Ascending aorta (tissue), 2 donors: ENCODE measurements at places on chromosomes 3 and 15.

- peak overlapping the region; percentile 47 for H3K27ac ChIP-seq
- H3K4me3 ChIP-seq, result no peak overlapping the region
- no peak for DNase-seq
- no peaks in the 10 kb centered on the region for H3K27me3 ChIP-seq
- no peaks in the 10 kb centered on the region for H3K4me1 ChIP-seq
- H3K36me3 ChIP-seq, result peaks cover 5% of the 10 kb centered on the region
These were observed 107.8 kb downstream of the MBNL1 start for GRCh38 chr3:152376351-152377183.

GRCh38 chr15:79436037-79436780, 4.1 kb downstream of the MINAR1 start:
- H3K4me3 ChIP-seq, result no peak overlapping the region
- H3K4me1 ChIP-seq, result peaks cover 6% of the 10 kb centered on the region
- H3K36me3 ChIP-seq, result no peaks in the 10 kb centered on the region
- no peak for DNase-seq

- no peak overlapping the region for H3K4me3 ChIP-seq
- no peak overlapping the region for H3K27ac ChIP-seq
- no peaks in the 10 kb centered on the region for H3K4me1 ChIP-seq
- no peaks in the 10 kb centered on the region for H3K36me3 ChIP-seq
These were observed 267.6 kb upstream of the DPH6 start for GRCh38 chr15:35813573-35813972.

GRCh38 chr3:47802734-47803479, at the start of gene DHX30:
Gene DHX30 (plus strand): TSS chr3:47803138. CDS start chr3:47810684, 7,546 bp downstream.
- DNase-seq, result peak; percentile 93
- peaks cover 20% of the 10 kb centered on the region for H3K4me1 ChIP-seq
- peak within 1 kb of the TSS; percentile 99 for H3K27ac ChIP-seq

GRCh38 chr15:60815321-60815720, 336.4 kb upstream of the ICE2 start:
- no peak overlapping the region for H3K4me3 ChIP-seq
- no peaks in the 10 kb centered on the region for H3K36me3 ChIP-seq
- DNase-seq, result no peak
- no peaks in the 10 kb centered on the region for H3K27me3 ChIP-seq
- no peak overlapping the region for H3K27ac ChIP-seq

DNA sequence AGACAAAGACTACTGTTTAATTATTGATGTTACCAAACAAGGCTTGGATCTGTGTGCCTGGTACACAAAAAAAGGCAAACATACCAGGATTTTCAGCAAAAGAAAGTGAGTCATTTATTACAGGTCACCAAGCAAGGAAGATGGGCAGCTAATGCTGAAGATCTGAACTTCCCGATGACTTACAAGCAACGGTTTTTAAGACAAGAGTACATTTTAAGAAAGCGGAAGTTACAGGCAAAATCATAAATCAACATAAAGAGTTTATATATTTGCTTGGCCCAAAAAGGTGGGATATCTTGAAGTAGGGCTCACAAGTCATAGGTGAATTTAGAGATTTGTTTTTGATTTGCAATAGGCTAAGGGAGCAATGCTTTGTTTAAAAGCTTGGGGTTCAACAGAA, 125.4 kb upstream of the SPATA16 start:
- no peaks in the 10 kb centered on the region for H3K27me3 ChIP-seq
- no peak overlapping the region for H3K4me3 ChIP-seq
- no peak for DNase-seq
- H3K27ac ChIP-seq, result no peak overlapping the region

DNA sequence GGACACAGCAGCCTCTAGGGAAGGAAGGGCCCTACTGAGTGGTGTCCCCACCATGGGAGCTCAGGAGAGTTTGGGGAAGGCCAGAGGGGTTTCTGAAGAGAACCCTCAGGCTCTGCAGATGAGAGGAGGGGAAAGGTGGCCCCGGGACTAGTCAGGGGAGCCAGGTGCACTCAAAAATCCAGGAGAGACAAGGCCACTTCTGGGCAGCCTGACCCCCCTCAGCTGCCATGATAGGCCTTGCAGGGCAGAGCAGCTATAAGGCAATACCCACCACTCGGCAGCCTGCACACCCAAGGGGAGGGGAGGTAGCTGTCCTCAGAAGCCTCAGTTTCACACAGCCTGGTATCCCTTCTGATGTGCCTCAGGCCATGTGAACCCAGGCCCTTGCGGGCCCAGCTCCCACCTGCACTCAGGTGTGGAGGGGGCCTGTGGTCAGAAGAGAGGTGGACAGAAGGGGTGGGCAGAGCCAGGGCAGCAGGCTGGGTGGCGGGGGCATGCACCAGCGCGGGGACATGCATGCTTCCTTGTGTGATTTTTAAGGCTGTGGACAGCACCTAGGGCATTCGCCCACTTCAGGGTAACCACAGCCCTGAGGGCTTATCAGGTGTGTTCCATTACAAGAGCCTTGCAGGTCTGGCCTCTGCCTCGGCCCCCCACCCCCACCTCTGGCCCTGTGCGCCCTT, 34.6 kb downstream of the SRPRB start:
- H3K36me3 ChIP-seq, result peaks cover 3% of the 10 kb centered on the region
- no peaks in the 10 kb centered on the region for H3K4me1 ChIP-seq
- H3K27me3 ChIP-seq, result no peaks in the 10 kb centered on the region
- H3K27ac ChIP-seq, result no peak overlapping the region
- H3K4me3 ChIP-seq, result no peak overlapping the region
- peak; percentile 46 for DNase-seq

DNA sequence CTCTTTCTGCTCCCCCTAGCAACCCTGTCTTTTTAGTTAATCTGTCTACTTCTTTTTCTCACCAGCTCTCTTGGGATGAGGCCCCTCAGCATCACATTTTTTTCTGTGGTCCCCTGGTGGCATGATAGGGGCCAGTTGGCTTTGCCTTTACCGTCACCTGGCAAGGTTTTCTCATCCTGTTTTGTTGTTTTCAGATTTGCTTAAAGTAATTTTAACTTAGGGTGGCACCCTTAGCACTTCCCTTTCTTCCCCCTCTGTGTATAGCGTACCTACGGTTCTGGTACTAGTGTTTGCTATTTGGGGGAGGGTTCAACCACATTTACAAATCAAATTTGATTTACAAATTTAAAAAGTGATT, 35.6 kb downstream of the PDCD6IP start:
- H3K27ac ChIP-seq, result no peak overlapping the region
- no peak for DNase-seq
- H3K36me3 ChIP-seq, result peaks cover 43% of the 10 kb centered on the region
- no peak overlapping the region for H3K4me3 ChIP-seq
- no peaks in the 10 kb centered on the region for H3K27me3 ChIP-seq

DNA sequence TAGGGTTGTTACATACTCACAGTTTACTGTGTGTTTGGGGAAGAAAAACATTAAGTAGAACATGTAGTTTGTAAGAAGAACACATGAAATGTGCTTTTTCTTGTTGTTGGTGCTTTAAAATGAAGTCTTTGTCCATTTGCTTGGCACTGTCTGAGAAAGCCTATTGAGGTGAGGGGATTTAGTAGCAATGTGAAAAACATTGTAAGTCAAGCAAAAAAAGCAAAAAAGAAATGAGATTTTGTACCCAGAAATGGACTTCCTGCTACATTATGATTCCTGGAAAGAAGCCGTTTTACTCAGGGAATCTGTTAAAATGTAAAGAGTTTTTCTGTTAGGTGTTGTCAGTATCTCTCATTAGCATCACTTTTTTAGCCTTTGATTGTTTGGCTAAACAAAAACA, 59.9 kb downstream of the KAT2B start:
- no peaks in the 10 kb centered on the region for H3K36me3 ChIP-seq
- no peak overlapping the region for H3K4me3 ChIP-seq
- no peak for DNase-seq

DNA sequence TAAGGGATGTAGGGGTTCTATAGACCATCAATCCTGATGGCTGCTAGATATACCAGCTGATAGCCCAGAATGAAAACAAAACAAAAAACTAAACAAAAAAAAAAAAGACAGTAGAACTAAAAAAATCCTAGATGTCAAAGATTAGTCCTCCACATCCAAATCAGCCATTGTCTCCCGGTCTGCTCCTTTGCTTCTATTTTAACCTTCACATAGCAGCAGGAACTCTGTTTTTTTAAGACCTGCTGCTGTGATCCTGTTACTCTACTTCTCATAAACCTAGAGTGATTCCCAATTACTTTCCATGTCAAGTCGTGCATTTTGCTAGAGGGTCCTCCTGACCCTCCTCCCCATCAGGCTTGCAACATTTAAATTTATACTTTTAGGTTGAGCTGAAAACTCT, 2.5 kb downstream of the IFT122 start:
- H3K4me1 ChIP-seq, result peaks cover 30% of the 10 kb centered on the region
- H3K36me3 ChIP-seq, result peaks cover 2% of the 10 kb centered on the region
- H3K27ac ChIP-seq, result peak overlapping the region; percentile 85
- H3K4me3 ChIP-seq, result no peak overlapping the region
- H3K27me3 ChIP-seq, result no peaks in the 10 kb centered on the region
- DNase-seq, result no peak

DNA sequence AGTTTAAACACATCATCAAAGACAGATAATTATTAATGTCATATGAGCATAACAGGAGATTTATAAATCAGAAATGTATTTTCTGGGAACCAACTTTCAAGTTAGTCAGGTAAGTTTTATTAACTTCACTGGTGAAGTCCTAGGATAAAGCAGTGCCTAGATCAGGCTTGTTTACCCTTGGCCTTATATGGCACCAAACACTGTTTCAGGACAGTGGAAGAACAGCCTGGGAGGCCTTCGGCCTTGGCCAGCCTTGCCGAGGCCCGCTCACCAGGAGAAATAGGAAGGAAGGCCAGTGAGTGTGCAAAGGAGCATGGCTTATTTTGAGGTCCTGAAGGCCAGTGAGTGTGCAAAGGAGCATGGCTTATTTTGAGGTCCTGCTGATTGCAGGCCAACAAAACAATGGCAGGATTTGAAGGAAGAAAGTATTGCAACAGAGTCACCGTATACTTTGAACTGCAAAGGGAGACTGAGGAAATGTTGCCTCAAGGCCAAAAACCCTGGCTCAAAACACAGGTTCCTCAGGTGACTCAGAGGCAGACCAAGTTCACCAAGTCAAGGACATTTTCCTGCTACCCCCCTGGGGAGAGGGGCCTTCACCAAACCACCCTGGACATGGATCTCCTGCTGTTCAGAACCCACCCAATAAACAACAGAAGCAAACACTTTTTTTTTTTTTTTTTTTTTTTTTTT, 174.3 kb downstream of the TP63 start:
- H3K4me1 ChIP-seq, result no peaks in the 10 kb centered on the region
- no peaks in the 10 kb centered on the region for H3K27me3 ChIP-seq
- no peak overlapping the region for H3K4me3 ChIP-seq
- no peaks in the 10 kb centered on the region for H3K36me3 ChIP-seq
- no peak for DNase-seq

GRCh38 chr3:143363949-143364348, 244.4 kb downstream of the CHST2 start:
- no peak overlapping the region for H3K27ac ChIP-seq
- no peak for DNase-seq
- H3K36me3 ChIP-seq, result peaks cover 3% of the 10 kb centered on the region
- H3K27me3 ChIP-seq, result no peaks in the 10 kb centered on the region
- no peak overlapping the region for H3K4me3 ChIP-seq

GRCh38 chr15:68372291-68372811, 59.6 kb downstream of the ITGA11 start:
- H3K27ac ChIP-seq, result peak overlapping the region; percentile 96
- H3K4me3 ChIP-seq, result no peak overlapping the region
- peaks cover 33% of the 10 kb centered on the region for H3K36me3 ChIP-seq
- H3K27me3 ChIP-seq, result no peaks in the 10 kb centered on the region
- DNase-seq, result no peak

DNA sequence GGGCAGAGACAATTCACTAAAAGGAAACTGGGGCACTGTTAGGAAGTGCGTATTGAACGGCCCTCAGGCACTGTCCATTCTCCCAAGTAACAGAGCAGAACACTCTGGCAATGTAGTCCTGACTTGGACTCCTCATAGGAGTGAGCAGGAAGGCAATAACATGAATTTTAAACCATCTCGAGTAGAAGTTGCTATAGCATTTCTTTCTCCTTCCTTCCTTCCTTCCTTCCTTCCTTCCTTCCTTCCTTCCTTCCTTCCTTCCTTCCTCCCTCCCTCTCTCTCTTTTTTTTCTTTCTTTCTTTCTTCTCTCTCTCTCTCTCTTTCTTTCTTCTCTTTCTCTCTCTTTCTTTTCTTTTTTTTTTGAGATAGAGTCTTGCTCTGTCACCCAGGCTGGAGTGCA, 46.4 kb upstream of the TRA2B start:
- peaks cover 38% of the 10 kb centered on the region for H3K4me1 ChIP-seq
- H3K27me3 ChIP-seq, result no peaks in the 10 kb centered on the region
- H3K27ac ChIP-seq, result peak overlapping the region; percentile 19
- peak overlapping the region; percentile 33 for H3K4me3 ChIP-seq
- H3K36me3 ChIP-seq, result no peaks in the 10 kb centered on the region

- DNase-seq, result no peak
- H3K27me3 ChIP-seq, result no peaks in the 10 kb centered on the region
- H3K36me3 ChIP-seq, result no peaks in the 10 kb centered on the region
- no peak overlapping the region for H3K27ac ChIP-seq
These were observed 17.1 kb upstream of the EHHADH start for GRCh38 chr3:185270956-185271332.

DNA sequence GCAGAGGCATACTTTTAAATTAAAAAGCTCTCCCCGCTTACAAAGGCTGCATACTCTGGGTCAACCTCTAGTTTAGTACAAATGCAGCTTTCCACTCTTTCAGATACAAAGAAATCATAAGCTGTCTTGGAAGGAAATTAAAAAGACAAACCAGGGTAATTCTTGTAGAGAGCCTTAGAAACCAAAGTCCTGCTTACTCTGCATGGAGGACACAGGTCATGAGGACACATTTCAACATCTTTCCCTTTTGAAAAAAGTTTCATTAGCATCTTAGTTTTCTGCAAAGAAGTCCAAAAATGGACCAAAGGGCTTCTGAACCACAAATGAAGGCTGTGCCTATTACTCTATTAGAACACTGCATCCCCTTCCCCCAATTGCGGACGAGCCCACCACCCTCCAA, 50.5 kb upstream of the WNT5A start:
- no peak for DNase-seq
- H3K4me3 ChIP-seq, result no peak overlapping the region
- no peak overlapping the region for H3K27ac ChIP-seq
- H3K36me3 ChIP-seq, result no peaks in the 10 kb centered on the region
- H3K4me1 ChIP-seq, result no peaks in the 10 kb centered on the region
- H3K27me3 ChIP-seq, result no peaks in the 10 kb centered on the region

DNA sequence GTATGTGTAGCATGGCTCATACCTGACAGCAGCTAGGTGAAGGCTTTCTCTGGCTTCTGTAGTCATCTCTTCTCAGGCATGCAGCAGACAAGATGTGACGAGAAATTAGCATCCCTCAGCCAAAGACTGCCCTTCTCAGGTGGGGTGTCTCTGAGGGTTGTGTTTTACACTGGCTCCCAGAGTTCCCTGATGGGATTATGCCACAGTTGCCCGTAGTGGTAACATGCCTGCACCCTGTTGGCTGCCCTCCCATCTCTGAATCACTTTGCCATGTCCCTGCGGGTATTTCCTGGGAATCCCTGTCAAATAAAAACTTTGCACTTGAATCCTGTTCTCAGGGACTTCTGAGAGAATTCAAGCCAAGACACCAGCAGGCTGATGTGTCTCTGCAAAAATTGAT, 70.5 kb downstream of the LRTM1 start:
- no peaks in the 10 kb centered on the region for H3K36me3 ChIP-seq
- no peaks in the 10 kb centered on the region for H3K27me3 ChIP-seq
- no peak for DNase-seq
- H3K4me3 ChIP-seq, result no peak overlapping the region
- H3K4me1 ChIP-seq, result no peaks in the 10 kb centered on the region
- H3K27ac ChIP-seq, result no peak overlapping the region
